ENCODE measurements at places on chromosomes 12 and 14.

GRCh38 chr12:48160807-48161206, 3.5 kb upstream of the ASB8 start:
- DNase-seq = no peak

DNA sequence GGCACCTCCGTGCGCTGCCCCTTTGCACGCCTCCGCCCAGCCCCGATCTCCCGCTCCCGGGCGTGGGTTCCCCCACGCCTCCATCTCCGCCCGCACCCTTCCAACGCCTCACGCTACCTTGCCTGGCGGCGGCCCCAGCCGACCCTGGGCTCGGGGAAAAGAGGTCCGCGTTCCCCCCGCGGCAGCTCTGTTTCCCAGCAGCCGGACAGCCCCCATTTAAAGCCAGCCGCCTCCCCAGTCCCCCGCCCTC, at the start of gene PRIMA1:
Gene PRIMA1 (minus strand): TSS at position 193 of the 250 bp plus-strand sequence. CDS start 767 bp downstream, outside the sequence.
- DNase-seq = no peak

- no peak for DNase-seq
These were observed 274.6 kb downstream of the RAD51B start for GRCh38 chr14:68094158-68094557.

- no peak for DNase-seq
These were observed 25.3 kb downstream of the RHOJ start for GRCh38 chr14:63229330-63230059.

DNA sequence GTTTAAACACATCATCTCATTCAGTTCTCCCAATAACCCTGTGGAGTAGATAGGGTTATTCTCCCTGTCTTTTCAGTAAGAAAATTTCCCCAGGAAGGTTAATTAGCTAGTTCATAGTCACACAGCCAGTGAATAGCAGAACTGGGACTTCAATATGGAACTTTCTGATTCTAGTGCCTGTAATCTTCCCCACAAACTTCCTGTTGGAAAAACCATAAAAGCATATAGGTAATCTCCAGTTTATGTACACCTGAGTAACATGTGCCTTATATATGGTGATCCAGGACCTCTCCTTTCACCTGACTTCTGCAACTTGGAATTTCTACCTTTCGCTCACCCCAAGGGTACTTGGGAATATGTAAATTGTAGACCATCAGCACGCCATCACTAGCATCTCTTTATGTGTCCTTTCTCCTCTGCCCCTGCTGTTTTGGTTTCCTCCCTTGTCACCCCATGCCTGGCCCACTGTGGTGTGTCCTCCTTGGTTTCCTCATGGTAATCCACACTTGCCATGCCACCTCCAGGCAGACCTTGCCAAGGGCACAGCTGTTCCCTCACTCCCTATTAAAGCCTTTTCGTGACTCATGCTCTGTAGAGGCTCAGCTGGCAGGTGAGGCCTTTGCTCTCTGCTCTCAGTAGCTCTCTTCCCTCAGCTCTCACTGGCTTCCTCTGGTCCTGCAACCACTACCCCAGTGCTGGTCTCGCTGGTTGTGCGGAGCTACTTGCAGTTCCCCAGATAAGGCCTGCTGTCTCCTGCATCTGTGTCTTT, 16.7 kb downstream of the TBC1D30 start:
- no peak for DNase-seq

GRCh38 chr12:25557830-25558436, 4.8 kb upstream of the LMNTD1 start:
- DNase-seq = peak; percentile 9

DNA sequence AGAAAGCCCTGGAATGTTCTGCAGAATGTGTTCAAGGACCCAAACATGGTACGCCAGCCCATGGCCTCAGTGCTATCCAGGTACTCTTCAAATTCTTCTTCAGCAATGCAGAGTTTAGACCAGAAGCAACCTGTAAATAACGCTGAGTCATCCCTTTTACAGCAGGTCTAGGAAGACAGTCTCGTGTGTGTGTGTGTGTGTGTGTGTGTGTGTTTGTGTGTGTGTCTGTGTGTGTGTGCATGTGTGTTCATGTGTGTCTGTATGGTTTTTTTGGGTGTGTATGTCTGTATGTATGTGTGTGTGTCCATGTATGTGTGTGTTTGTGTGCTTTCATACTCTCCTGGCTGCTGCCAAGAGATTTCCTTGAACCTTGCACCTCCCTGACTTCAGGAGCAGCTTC, 60.1 kb upstream of the RFX4 start:
- no peak for DNase-seq

- no peak for DNase-seq
These were observed 40.6 kb upstream of the CHST11 start for GRCh38 chr12:104416136-104416535.

- DNase-seq = no peak
These were observed 27.0 kb downstream of the HPD start for GRCh38 chr12:121831571-121832245.

GRCh38 chr12:15545334-15545733, 223.0 kb downstream of the PTPRO start:
- DNase-seq = no peak

GRCh38 chr12:6206327-6206726, 6.1 kb downstream of the CD9 start:
- no peak for DNase-seq

- DNase-seq = no peak
These were observed 98.6 kb downstream of the SLC6A15 start for GRCh38 chr12:84813780-84814663.

- DNase-seq = no peak
These were observed 61.6 kb downstream of the PLEKHA5 start for GRCh38 chr12:19191089-19191488.

All from NCI-H146 (cell line).